DMS153 (cell line): ENCODE measurements at places on chromosomes 16 and 17.

DNA sequence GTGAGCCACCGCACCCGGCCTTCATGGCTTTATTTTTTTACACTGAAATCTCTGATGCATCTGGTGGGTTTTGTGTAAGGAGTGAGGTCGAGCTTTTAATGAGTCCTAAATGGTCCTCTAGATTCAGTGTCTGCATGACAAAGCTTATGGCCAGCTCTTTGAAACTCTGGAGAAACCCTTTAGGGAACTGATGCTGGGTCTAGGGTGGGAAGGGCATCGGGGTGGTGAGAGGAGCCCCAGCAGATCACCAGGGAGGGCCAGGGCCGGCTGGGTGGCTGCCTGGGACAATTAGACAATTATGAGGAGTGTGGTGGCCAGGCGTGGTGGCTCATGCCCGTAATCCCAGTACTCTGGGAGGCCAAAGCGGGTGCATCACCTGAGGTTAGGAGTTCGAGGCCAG is 93.9 kb downstream of the SEC14L1 start:
- no peak for DNase-seq

GRCh38 chr16:5031601-5032000 is 2.1 kb downstream of the NAGPA start:
- no peak for DNase-seq

DNA sequence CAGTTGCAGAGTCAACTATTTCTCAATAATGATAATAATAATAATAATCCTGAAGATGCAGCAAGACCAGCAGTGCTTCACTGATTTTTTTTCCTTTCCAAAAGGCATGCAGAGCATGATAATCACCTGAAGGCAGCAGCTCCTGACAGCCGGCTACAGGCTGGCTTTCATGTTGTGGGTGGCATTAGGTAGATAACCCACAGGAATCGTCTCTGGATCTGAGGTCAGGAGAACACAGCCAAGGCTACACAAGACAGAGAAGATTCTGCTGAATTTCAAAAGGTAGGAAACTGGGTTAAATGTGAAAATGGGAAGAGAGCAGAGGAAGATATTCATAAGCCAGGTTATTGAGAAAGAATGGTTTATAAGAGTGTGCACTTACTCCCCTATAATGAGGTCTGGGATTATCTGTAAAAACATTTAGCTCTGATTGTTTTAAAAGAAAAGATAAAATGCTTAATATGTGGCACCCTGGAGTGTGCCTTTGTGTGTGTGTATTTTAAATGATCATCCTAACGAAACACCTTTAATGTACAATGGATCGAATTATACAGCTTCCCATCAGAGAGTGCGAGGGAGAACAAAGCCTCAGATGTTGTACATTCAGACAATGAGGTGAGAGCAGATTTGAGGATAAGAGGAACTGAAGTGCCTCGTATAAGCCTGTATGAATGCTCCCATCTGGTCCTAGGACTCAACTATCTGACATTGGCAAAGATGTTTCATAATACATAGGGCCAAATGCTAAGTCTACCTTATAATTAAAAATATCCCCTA is 273.1 kb downstream of the PHKB start:
- peak; percentile 50 for DNase-seq

DNA sequence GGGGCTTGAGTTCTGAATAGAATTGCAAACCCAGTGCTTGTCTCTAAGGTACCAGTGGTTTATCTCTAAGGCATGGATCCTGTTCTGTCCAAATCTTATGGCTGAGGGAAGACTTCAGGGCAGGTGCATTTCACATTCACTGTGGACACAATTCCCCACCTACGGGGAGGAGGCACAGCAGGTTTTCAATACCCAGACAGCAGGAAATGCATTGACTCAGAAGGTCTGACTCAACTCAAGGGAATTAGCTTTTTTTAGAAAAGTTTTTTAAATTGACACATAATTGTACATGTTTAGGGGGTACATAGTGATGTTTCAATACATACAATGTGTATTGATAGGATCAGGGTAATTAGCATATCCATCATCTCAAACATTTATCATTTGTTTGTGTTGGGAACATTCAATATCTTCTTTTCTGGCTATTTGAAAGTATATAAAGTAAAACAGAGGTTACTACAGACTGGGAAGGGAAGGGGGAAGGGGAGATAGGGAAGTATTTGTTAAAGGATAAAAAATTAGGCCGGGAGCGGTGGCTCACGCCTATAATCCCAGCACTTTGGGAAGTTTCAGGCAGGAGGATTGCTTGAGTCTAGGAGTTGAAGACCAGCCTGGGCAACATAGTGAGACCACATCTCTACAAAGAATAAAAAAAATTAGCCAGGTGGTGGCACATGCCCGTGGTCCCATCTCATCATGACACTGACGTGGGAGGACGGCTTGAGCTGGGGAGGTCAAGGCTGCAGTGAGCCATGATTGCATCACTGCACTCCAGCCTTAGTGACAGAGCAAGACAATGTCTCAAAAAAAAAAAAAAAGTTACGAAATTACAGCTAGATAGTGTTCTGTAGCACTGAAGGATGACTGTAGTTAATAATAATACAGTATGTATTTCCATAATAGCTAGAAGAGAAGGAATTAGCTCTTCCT is 54.9 kb downstream of the RGS9 start:
- DNase-seq: no peak

- DNase-seq: no peak
Observed at GRCh38 chr17:81480140-81481072, 32.2 kb downstream of the ACTG1 start.

- DNase-seq: no peak
Observed at GRCh38 chr17:77324227-77324626, 183.5 kb downstream of the SEC14L1 start.

DNA sequence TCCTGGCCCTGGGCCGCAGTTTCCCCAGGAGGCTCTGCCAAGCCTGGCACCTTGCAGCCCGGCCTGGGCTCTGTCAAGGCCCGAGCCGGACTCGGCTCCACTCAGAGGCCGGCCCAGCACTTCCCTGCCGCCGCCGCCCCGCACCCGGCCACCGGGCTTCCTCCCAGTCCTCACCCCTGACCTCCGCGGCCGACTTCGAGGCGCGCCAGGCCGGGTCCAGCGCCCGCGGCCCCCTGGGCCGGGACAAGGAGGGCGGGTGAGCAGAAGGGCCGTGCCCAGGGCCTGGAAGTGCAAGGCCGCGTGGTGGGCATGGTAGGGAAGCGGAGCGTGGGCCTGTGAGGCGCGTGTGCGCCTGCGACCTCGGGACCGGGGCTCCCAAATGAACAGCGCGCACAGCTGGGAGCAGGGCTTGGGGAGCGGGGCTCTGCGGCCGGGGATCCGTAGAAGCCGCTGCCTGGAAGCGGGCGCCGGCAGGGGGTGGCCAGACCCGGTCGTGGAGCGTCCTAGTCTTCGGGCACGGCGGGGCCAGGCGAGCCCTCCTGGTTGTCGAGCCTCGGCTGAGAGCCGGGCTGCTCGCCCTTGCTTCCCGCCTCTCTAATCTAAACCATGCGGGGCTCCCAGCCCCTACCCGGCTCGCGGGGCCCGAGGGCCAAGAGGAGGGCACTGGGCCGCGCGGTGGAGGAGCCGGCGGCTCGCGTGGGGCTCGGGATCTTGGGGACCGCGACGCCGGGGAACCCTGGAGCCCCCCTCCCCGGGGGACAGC is 503 bp upstream of the TBX4 start:
- no peak for DNase-seq

GRCh38 chr17:60905709-60906108 is 228.1 kb downstream of the BCAS3 start:
- no peak for DNase-seq

GRCh38 chr17:15261802-15262290 is 3.3 kb downstream of the PMP22 start:
- DNase-seq: no peak
